ENCODE measurements at places on chromosomes 3 and 15. TPM values are rescaled to one million over a fixed set of nuclear protein-coding genes. Genes with fewer than 3 reads are reported as not detected.

Gene CLDN11
- total RNA-seq, result 52.1 TPM

Gene TF
- total RNA-seq, result 17.0 TPM

Gene SMAD6
- total RNA-seq, result 15.7 TPM

Gene ECE2
- total RNA-seq, result not detected

Gene C3orf80
- 0.24 TPM for total RNA-seq

Gene FOXB1
- not detected for total RNA-seq

Gene BUB1B
- 7.4 TPM for total RNA-seq

Gene BNC1
- total RNA-seq, result 51.9 TPM

GRCh38 chr3:143634991-143635390 is 213.3 kb downstream of the SLC9A9 start:
- DNase-seq, result no peak

DNA sequence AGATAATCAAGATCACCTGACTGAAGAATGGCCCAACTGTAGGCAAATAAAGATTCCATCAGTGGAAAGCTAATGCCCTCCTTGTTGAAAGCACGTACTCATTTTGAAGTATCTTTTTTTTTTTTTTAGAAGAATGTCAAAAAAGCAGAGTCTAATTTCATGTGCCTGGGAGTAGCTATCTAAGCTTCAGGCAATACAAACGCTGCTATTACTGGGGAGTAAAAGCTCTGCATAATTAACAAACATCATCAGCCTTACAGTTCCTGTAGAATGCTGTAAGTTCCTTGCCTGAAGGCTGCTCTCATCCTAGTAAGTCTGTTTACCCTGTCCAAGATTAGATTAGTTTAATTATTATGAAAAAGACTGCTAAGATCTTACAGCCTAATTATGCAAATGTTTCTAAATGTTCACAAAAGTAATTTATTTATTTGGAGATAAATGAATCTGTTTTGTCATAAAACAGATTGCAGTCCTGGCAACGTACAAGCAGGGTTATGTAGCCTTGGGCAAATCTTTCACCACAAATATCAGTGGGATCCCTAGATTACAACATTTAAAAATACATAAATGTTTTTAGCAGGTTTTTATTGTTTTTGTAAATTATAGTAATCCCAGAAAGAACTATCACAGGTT is 451.3 kb upstream of the AGTR1 start:
- no peak for DNase-seq

DNA sequence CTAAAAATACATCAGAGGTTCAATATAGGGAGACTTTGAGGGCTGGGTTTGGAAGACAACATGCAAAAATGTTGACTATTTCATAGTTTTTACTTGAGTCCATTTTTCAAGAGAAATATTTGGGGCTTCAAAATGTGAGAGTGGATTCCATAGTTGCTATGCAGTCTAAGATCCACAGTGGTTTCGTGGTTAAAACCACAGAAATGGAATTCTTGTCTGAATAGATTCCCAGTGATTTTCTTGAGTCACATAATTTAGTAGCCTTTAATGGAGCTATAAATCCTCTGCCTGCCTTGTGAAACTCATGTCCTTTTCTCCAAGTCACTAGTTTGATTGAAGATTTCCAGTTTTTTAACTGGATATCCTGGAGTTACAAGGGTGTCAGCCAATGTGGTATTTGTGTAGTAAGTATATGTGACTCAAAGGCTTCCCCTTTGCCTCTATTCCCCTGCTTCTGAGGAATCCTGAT is 94.7 kb upstream of the RBMS3 start:
- no peak for DNase-seq

DNA sequence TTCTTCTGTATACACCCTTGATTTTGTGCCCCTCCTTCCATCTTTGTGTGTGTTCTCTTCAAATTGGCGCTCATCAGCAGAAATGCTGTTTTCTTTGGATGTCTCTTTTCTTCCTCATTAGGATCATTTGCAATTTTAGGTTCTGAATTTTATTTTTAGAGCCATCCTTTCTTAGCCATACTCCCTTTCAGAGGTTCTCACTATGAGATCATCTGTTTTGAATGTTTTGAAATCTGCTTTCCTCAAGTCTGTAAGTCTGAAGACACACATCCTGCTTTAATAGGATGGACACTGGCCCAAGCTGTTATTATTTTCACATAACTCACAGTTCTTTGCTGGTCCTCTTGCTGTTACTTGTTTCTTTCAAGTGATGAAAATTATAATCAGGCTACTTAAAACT is 124.8 kb downstream of the BDH1 start:
- DNase-seq, result no peak

DNA sequence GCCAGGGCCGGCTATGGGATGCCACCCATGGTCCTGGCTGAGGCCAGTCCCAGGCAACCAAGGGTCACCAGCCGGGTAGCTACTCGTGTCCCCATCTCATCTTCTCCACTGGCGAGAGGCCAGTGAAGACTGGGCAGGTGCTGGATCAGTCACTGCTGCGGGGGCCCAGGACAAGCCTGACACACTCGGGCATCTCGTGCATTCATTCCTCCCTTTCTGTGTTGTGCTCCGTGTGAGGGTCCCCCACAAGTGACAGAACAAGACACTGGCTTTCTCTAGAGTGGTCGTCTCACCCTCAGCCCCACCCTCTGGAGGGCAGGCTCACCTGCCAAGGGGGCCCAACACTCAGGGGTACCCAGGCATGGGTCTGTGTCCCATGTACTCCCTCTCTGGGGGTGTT is 48.4 kb downstream of the ROPN1B start:
- DNase-seq, result no peak

- no peak for DNase-seq
Observed at GRCh38 chr15:55615445-55615844, 27.3 kb upstream of the PYGO1 start.

DNA sequence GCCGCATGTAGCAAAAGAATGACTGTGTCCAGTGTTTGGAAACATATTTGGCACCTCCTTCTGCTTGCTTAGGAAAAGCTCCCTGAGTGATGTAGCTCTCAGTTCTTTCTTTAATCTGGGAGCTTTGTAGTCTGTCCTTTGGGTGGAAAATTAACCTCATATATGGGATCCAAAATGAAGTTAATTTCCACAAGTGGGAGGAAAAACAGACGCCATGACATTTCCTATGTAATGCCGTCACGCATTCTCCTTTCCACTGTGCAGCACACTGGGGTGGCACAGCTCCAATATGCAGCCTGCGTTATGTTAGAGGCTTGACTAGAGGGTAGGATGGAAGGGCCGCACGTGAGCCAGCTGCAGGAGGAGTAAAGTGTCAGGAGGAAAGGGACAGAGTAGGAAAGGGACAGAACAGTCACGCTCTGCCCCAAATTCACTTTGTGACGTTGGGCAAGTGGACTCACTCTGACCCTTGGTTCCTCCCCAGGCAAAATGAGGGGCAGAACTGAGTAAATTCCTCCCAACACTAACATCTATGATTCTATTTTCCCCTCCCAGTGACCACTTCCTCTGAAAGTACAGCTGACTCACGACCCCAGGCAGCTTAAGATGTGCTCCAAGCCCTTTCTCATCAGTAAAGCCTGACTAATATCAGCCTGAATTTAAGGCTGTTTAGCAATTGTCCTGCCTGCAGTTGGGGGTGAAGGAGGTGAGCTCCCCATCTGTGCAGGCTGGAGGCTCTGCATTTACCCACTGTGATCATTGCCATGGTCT is 176.5 kb upstream of the PFN2 start:
- DNase-seq, result no peak

GRCh38 chr3:149061776-149062175 is 24.6 kb downstream of the HLTF start:
- DNase-seq, result no peak

GRCh38 chr15:81000144-81000623 is 539 bp upstream of the TLNRD1 start:
- no peak for DNase-seq

DNA sequence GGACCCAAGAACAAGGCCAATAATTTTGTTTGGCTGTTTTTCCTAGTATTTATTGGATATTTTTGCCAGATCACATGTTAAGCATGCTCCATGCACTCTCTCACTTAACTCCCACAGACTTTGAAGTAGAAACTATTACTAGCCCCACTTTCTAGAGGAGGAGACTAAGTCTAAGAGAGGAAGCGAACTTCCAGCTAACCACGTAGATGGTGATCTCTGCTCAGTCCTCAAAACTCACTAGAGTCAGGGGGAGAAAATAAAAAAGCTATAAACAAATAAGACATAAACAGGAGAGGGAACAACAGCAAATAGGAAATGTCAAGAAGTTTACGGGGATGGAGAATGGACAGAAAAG is 481.0 kb upstream of the PROK2 start:
- DNase-seq, result no peak

GRCh38 chr3:147758771-147759170 is 349.6 kb downstream of the ZIC1 start:
- DNase-seq, result no peak

- DNase-seq, result no peak
Observed at GRCh38 chr15:81270781-81271491, 53.0 kb downstream of the STARD5 start.

- no peak for DNase-seq
Observed at GRCh38 chr15:42679285-42680141, 57.4 kb downstream of the CDAN1 start.

GRCh38 chr15:85630311-85630710 is 164.4 kb downstream of the KLHL25 start:
- DNase-seq, result no peak

- no peak for DNase-seq
Observed at GRCh38 chr3:13160619-13161018, 87.4 kb upstream of the IQSEC1 start.

DNA sequence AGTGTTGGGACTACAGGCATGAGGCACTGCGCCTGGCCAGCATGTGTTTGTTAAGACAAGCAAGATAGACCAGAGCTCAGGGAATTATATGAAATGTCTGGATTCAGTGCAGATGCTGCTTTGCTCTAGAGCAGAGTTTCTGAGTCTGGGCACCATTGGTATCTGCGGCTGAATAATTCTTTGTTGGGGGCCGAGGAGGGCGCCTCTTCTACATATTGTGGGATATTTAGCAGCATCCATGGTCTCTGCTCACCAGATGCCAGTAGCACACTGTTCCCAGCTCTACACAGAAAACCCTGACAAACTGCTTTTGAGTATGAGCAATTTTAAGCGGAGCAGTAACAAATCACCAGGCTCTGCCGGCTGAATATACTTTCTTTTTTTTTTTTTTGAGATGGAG is 3.6 kb upstream of the LDHAL6B start:
- no peak for DNase-seq
